ENCODE measurements at places on chromosomes 11 and 22. TPM values are rescaled to one million over a fixed set of nuclear protein-coding genes. Genes with fewer than 3 reads are reported as not detected.
A peak's percentile ranks its signal among the peaks of the same experiment; 100 is the strongest.

DNA sequence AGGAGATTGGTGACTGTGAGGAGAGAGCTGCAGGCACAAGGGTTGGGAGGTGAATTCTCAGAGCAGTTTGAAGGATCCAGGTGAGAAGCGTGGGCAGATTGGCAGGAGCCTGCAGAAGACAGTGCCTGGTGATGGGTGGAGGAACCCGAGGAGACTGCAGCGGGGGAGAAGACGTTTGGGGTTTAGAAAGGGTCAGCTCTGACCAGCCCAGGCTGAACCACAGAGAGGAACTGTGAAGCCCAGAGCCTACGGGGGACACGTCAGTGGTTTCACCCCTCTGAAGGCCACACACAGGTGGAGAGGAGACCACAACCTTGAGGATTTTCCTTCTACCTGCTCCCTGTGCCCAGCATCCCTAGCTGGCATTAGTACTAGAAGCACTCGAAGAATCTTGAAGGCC, 154.8 kb upstream of the TBCEL start:
- no peak for DNase-seq

GRCh38 chr11:1564535-1565172, 7.4 kb downstream of the DUSP8 start:
- peak; percentile 72 for DNase-seq

GRCh38 chr22:49685686-49686085, 142.0 kb downstream of the BRD1 start:
- no peak for DNase-seq

DNA sequence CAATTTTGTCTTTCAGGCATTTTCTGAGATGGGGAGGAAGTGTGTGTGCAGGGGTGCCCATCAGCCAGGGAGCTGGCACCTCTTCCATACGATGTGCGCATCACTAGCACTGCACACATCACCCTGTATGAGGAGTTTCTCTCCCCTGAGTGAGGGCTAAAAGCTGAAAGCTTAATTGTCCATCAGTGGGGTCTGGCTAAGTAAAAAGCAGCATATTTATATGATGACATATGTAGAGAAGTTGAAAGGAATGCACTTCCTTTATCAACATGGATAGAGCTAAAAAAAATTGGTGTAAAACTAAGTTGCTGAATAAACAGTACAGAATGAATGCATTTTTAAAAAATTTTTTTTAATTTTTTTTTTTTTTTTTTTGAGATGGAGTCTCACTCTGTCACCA, 4.0 kb downstream of the VSTM5 start:
- DNase-seq = peak; percentile 20

DENND6B gene
- 3.3 TPM for total RNA-seq

Measured in GM23248 (cell line).